ENCODE measurements at places on chromosomes 5 and 9.

- DNase-seq: no peak
These were observed 444.5 kb downstream of the SH3GL2 start for GRCh38 chr9:18023332-18023731.

GRCh38 chr9:121199921-121200320 is 1.7 kb downstream of the RAB14 start:
- no peak for DNase-seq

DNA sequence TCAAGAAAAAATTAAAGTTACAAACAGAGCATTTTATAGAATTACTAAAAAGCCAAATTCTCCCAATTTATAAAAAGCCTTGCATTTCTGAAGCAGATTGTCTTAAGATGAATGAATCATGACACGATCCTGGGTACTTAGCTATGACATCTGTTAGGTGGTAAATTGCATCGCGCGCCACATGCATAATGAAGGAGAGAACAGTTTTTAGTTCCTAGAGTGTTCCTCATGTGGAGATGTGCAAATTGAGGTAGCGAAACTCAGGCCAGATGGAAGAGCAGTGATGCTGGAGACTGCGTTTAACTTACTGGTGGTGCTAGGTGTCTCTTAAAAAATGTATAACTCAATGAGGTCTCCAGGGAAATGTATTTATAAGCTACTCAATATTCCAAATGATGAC is 516.1 kb downstream of the EFNA5 start:
- DNase-seq: no peak

GRCh38 chr5:159545156-159545555 is 214.9 kb upstream of the IL12B start:
- DNase-seq: no peak

DNA sequence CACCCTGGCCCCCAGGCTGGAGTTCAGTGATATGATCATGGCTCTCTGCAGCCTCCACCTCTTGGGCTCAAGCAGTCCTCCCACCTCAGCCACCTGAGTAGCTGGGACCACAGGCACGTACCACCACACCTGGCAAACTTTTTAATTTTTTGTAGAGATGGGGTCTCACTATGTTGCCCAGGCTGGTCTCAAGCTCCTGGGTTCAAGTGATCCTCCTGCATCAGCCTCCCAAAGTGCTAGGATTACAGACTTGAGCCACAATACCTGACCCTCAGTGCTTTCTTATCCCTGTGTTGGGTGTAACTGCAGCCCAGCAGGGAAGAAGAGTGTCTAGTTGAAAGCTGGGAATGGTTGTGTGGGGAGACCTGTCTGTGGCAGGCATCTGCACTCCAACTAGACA is 10.9 kb downstream of the PTPA start:
- no peak for DNase-seq

- DNase-seq: no peak
These were observed 4.2 kb upstream of the SEMA4D start for GRCh38 chr9:89502038-89502601.

DNA sequence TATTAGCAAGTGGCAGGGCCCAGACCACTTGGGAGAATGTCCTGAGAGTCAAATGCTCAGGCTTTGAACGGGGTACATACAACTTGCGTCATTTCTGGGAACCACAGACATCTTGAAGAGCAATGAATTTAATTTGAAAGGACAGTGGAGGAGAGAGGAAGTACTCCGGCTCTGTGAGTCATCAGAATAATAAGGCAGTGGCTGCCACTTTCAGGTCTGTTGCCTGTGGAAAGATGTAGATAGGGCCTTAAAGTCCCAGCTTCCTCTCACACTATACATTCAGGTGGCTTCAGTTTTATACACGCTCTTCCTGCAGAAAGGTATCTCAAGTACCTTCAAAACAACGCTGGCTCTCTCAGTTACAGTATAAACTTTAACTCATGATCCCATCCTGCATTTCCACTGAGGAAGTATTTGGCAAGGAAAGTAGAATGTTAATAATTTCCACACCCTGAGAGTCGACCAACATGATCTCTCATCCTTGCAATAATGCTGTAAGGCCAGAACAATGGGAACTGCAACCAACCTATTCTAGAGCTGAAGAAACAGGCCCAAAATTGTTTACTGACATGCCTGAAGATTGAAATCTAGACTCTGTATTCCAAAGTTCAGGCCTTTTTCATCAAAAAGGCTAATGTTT is 6.8 kb upstream of the PRUNE2 start:
- no peak for DNase-seq

DNA sequence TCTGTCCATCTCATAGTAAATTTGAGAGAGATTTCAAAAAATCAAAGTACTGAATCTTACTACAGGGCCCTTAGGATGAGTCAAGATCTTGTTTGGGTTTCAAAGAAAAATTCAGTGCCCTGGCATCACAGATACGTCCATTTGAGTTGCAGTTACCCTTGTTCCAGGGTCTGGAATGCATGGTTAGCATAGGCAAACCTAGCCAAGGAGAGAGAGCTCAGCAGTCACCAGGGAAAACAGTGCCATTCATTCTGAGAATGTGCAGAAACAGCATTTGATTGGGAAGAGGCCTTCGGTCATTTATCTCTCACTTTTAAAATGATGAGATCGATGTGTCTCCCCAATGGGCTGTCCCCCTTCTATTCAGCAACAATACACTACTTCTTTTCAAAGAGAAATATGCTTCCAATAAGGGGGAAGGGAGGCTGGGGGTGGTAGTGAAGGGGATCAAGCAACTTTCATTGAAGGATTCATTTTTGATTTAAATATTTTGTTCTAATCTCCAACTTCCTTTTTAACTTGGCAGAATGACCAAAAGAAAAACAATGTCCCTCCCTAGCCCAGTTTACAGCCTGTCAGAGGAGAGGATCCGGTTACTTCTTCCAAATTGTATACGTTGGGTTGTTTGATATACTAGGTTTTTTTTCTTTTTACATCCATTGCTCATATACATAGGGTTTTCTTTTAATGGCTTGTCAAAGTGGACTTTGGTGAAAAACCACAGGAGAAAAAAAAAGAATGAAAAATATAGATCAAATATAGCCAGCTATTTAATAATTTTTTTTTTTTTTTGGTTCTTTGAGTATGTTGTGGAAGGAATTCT is 491.1 kb downstream of the CCDC171 start:
- no peak for DNase-seq

- DNase-seq: no peak
These were observed 11.2 kb upstream of the CFAP95 start for GRCh38 chr9:69809304-69809863.

- no peak for DNase-seq
These were observed 50.4 kb upstream of the SYNPO start for GRCh38 chr5:150589862-150590601.

DNA sequence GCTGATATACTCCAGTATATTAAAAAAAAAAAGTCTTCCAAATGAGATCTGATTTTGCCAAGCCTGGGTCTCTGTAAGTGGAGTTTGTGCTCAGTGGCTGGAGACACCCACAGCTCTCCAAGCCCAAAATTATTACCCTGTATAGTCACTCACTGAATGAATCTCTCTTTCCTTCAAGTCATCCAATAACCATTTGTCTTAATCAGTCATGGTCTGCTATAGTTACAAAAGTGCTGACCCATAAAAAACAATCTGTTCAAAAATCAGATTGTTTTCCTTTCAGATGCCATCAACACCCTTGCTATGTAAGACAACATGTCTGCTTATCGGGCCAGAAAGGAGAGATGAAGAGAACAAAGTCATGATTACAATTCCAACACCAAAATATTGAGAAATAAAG is 159.4 kb upstream of the FST start:
- DNase-seq: no peak

DNA sequence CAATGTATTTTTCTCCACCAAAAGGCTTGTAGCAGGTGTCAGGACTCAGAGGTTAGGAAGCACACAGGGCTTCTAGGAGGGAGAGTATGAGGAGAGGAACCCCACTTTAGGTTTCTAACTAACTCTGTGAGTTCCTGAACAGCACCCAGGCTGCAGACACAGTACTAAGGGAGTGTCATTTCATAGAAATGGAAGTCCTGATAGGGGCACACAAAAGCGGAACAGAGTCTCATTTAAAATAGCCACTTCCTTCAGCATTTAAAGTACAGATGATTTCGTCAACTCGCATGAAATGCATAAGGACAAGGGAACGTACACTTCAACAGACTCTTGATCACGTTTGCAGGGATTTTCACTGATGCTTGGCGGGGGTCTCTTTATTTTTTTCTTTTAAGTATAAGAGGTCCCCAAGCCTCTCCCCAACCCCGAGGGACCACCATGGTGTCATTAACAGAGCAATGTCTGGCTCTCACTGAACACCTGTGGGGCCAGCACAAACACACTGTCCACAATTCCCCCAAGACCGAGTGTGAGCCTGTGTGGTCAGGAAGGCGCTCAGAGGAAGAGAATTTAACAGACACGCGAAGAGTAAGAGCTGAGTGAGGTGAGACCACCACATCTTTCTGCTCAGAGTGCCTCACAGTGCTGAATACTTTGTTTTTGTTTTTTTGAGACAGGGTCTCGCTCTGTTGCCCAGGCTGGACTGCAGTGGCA is 82.3 kb downstream of the SECISBP2 start:
- no peak for DNase-seq

DNA sequence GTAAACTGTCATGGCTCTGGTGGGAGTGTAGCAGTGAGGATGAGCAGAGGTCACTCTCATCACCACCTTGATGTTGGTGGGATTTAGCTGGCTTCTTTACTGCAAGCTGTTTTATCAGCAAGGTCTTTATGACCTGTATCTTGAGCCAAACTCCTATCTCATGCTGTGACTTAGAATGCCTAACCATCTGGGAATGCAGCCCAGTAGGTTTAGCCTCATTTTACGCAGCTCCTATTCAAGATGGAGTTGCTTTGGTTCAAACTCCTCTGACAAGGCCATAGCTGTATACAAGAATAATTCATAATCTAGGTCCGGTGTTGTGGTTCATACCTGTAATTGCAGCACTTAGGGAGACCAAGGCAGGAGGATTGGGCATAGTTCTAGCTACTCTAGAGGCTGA is 85.1 kb downstream of the ARRDC3 start:
- DNase-seq: no peak

DNA sequence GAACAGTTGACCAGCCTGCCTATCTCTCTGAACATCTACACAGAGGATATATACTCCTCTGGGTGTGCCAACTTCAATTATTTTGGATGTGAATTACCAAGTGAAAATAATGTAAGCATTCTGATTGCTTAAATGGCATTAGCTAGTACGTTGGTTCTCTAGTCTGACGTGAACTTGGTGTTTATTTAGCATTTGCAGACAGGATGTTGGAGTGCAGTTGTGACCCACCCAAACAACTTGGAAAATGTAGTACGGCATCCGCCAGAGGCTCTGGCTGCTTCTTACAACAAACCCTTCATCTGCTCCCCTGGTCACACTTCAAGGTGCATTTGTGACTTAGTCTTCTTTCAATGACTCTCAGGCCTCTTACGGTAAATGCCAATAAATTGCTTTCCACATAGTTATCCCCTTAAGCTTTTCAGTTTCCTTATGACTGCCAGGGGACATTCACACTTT is 616.6 kb downstream of the PDE4D start:
- no peak for DNase-seq

DNA sequence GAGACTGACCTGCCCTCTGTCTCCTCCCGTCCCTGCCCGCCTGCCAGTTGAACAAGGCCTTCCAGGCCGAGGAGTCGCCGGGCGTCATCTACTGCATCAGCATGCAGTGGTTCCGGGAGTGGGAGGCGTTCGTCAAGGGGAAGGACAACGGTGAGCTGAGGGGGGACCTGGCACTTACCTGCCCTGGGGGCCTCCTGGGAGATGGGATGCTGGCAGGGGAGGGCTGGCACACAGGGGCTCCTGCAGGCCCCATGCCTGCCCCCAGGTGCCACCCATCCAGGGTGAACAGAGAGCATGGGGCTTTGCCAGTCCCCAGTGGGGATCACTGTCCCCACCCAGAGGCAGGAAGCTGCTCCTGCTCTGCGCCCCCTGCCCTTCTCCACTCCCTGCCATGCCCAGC is 43.0 kb downstream of the USP20 start:
- DNase-seq: no peak

DNA sequence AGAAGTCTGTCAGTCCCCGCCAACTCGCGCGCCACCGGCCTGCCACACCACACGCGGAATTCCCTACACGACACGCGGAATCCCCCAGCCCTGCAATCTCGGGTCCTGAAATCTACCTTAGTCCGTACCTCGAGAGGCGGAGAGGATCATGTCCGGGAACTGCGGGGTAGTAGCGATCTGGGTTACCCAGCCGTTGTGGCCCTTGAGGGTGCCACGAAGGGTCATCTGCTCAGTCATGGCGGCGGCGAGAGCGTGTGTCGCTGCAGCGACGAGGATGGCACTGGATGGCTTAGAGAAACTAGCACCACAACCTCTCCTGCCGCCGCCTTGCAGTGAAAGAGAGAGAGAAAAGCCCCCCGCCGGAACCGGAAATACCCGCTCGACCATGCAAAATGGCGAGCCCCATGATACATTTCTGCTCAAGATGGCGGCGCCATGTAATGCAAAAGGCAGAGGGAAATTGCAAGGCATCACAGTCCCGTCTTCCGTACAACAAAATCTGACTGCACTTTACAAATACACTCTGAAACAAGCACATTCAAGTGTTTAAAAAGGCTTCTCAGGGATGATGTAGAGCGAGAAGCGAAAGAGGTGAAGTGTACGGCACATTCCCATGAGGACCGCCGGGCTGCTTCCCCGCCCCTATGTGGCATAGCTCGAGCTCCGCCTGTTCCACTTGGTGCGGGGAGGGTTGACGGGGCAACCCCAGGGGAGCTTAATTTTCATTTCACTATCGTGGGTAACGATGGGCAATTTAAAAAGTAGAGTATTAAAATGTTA is at the start of gene RACK1:
RACK1 (minus strand) TSS at position 343 of the 780 bp plus-strand sequence; CDS start at position 237, 106 bp downstream.
- no peak for DNase-seq

DNA sequence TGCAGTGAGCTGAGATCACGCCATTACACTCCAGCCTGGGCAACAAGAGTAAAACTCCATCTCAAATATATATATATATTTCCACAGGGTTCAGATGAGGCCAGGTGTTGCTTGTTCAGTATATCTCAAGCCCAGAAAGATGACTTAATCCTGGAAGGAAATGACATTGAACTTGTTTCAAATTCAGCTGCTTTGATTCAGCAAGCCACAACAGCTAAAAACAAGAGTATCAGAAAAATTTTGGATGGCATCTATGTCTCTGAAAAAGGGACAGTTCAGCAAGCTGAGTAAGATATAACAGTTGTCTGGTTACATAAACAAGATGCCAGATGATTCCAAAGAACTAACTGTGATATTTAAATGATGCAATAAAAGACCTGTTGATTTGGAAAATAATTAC is 352.0 kb downstream of the KCTD16 start:
- DNase-seq: no peak

GRCh38 chr9:129172816-129173215 is 5.2 kb downstream of the IER5L start:
- no peak for DNase-seq

GRCh38 chr9:89418882-89419640 is 78.9 kb downstream of the SEMA4D start:
- DNase-seq: no peak

DNA sequence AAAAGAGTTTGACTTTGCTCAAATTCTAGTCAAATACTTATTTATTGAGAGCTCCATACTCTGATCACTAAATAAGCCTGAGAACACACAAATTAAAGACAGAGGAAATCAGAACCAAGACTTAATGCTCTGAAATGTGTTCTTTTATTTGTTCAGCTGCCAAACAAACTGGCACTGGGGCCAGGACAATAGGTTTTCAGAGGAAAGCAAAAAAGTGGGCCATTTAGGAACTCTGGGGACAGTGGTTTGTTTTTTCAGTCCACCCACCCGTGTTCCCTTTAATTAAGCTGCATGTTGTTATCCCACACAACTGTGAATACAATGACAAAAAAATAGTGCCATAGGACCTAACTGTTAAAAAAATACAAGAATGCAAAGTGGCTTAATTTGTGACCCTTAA is 95.4 kb upstream of the RETREG1 start:
- DNase-seq: no peak
